Left ventricle myocardium inferior (tissue), 1 donor: ENCODE measurements at places on chromosomes 7 and 10.

- H3K27ac ChIP-seq = peak overlapping the region; percentile 97
- H3K4me3 ChIP-seq = peak overlapping the region; percentile 70
- H3K27me3 ChIP-seq = no peaks in the 10 kb centered on the region
- DNase-seq = peak; percentile 74
- peaks cover 95% of the 10 kb centered on the region for H3K4me1 ChIP-seq
- H3K36me3 ChIP-seq = no peaks in the 10 kb centered on the region
Observed at GRCh38 chr10:79242620-79243152, 104.6 kb upstream of the PPIF start.

DNA sequence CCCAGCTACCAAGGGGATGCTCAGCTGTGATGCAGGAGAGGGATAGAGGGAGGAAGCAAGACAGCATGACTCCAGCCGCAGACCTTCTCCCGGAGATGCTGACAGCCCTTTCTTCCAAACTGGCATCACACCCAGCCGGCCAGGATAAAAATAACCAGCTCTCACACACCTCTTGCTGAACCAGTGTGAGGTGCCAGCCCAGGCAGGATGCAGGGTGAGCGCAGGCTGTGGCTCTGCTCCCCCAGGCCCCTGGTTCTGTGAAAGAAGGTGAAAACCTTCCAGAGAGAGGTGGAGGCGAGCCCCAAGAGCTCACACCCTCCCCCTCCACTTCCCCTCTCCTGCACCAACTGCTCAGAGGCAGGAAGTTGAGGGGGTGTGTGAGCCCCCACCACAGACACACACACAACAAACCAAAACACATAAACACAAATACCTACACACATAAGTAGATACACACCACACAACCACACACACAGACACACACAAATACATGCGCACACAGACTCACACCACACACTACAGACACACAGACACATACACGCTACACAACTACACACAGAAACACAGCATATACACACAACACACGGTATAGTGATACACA, 4.0 kb downstream of the GPR15LG start:
- H3K27ac ChIP-seq = no peak overlapping the region
- no peaks in the 10 kb centered on the region for H3K36me3 ChIP-seq
- peak; percentile 44 for DNase-seq
- no peaks in the 10 kb centered on the region for H3K4me1 ChIP-seq

GRCh38 chr10:120394446-120394845, 62.6 kb upstream of the PLPP4 start:
- H3K27ac ChIP-seq = no peak overlapping the region
- H3K4me3 ChIP-seq = no peak overlapping the region
- no peaks in the 10 kb centered on the region for H3K36me3 ChIP-seq

DNA sequence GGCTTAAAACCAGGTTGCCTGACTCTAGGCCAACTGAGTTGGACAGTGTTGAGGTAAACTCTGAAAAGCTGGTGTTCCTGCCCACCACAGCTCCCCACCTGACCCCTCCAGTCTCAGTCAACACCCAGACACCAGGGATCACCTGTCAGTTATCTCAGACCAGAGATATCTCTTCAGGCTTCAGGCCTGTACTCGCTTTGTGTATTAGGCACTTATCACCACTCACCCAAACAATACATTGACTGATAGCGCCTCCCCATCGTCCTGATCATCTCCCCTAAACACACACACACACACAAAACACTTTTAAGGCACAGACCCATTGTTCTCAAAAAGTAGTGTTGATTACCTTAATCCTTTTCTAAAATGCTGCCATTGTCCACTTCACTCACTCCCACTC, 111.5 kb downstream of the PLCE1 start:
- DNase-seq = no peak
- H3K27ac ChIP-seq = peak overlapping the region; percentile 52
- no peak overlapping the region for H3K4me3 ChIP-seq
- H3K4me1 ChIP-seq = peaks cover 34% of the 10 kb centered on the region
- no peaks in the 10 kb centered on the region for H3K27me3 ChIP-seq

DNA sequence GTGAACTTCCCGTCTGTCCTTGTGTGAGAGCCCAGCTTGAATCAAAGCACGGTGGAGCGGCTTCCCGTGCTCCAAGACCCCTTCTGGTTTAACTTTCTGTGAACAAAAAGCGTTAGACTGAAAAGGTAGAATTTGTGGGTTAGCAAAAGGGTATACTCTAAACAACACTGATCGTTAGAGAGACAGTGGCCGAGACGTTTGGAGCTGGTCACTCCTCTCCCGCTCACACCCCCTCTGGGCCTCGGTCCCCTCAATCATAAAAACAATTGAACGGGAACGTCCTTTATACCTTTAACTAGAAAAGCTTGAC, 502 bp downstream of the PRKRIP1 start:
- DNase-seq = no peak
- H3K36me3 ChIP-seq = peaks cover 42% of the 10 kb centered on the region
- H3K27ac ChIP-seq = peak overlapping the region; percentile 89
- peaks cover 30% of the 10 kb centered on the region for H3K4me1 ChIP-seq
